GM04503 (cell line): ENCODE measurements at places on chromosomes 5 and 9.

DNA sequence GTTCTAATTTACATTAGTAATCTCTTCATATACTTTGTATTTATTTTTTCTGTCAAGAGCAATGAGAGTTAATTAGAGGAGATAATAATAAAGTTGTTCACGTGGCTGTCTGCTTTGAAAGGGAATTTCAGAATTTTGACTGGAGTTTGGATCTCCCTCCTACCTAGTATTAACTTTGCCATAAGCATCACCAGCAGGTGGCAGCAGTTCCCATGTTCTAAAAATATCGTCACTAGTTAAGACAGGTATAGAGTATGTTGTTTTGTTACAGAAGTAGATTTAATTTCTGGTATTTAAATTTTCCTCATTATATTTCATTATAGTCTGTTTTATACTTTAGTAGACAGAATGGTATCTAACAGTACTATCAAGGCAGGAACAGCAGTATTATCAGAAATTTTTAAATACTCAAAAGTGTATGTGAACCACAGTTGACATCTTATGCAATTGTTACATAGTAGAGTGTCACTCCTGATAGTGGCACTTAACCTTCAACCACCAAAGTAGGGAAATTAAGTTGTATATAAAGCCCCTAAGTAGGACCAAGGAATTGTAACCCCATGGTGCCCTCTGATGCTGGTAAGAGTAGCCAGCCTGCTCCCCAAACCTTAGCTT lies 20.4 kb downstream of the GNPDA1 start:
- DNase-seq: no peak

- peak; percentile 36 for DNase-seq
These were observed 365.7 kb downstream of the SPATA31D1 start for GRCh38 chr9:82354279-82354659.

GRCh38 chr5:81389025-81389424 lies 4.9 kb downstream of the ACOT12 start:
- no peak for DNase-seq

GRCh38 chr5:167261309-167262100 lies 1029.9 kb upstream of the WWC1 start:
- no peak for DNase-seq

GRCh38 chr9:128118472-128118857 lies 9.1 kb downstream of the PTGES2 start:
- no peak for DNase-seq

GRCh38 chr9:114374936-114375335 lies 12.8 kb downstream of the AKNA start:
- no peak for DNase-seq

DNA sequence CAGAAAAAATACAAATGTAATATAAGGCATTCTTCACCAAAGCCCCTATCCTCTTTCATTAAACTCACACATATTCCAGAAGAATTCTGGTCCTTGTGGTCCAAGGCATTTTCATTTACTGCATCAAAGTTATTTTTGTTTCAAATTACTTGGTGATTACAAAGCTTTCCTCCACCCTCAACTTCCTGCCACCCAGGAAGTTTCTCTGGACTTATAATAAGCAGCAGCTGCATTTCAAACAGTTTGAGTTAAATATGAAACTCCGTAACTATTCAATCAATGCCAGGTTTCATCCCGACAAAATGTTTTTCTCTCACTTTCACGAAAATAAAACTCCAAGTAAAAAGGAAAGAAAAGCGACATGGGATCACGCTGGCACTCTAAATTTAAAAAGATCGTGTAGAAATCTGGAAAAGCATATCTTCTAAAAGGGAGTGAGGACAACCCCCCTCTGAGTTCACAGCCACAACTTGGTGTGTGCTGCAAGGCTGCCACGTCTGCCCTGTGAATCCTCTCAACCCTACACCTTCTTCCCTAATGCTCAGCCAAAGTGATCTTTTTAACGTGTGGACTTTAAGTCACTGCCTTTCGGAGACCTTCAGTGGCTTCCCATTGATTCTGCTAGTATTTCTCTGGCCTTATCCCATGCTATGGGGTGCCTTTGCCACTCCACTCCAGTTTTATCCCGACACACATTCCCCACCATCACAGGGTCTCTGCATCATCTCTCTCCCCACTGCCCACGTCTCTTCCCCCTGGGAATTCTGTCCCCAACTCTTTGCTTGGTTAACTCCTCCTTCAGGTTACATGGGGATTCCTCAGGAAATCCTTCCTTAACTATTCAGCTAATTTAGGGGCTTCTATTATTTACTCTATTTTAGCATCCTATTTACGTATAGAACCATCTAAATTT lies 91.1 kb upstream of the CER1 start:
- no peak for DNase-seq

DNA sequence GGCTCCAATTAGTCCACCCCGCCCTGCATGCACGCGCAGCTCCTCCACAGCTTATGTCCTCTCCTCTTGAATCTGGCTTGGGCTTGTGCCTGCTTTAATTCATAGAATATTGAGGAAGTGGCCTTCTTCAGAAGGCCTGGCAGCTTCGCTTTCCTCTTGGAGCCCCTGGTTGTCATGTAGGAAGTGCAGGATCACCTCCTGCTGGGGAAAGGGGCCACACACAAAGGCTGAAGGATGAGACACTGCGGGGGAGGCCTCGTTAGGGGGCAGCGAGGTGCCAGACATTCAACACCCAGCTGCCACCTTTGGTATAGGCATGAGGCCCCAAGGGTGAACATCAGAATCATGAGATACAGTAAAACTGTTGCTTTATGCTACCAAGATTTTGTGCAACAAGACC lies 2.7 kb upstream of the CNOT6 start:
- DNase-seq: no peak

- no peak for DNase-seq
These were observed 1.6 kb downstream of the ANXA6 start for GRCh38 chr5:151155775-151156506.

GRCh38 chr5:14212838-14213237 lies 69.7 kb downstream of the TRIO start:
- no peak for DNase-seq

DNA sequence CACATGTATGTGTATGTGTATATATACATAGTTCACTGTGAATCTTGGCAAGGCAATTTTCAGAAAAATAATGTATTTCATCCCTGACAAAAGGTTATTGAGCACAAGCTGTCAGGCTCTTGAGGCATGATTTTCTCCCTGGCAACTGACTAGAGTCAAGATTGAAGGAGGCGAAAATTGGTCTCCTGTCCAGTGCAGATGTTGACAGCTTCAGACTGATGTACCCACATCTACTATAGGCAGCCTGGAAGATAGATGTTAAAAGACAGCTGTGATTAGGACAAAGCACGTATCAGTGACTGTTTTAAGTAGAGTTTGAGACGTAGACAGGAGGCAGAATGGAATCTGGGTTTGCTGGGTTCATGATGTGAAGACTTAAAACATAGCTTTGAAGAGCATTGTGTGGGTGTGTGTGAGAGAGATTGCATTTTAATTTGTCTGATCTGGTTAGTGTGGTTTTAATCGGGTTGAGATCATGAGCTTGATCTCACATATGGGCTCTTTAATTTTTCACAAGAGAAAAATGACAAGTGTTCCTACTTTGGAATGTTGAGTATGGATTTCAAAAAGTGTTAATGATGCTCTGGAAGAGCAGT lies 39.1 kb downstream of the CTNNA1 start:
- no peak for DNase-seq

DNA sequence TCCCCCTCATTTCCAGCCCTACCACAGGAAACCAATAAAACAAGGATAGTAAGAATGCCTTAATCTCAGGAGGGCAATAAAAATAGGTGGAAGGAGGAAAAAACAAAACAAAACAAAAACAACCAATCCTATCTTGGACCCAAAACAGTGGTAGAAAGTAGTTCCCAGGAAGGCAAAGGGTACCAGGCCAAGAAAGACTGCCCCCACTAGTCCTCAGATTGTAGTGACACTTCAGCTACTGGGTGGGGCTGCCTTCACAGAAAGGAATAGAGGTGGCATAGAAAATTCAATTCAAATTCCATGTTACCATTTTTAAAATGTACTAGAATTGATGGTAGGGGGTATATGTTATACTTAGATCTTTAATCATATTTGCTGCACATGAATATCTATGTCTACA lies 59.3 kb downstream of the DPYSL3 start:
- no peak for DNase-seq

DNA sequence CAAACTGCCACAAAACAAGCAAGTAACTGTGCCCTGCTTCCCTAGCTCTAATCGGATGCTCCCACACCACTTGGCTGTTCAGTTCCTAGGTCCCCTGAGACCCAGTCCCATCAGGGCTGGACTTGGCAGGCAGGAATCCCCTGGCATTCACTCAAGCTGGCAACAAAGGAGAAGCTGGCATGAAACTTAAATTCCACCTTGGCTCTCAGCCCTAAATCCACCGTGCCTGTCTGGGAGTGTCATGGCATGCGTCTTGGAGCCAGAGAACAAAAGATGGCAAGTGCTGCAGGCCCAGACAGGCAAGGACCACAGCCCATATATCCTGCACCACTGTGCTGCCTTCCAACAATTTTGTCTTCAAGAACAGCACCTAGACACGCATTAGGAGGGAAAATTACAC lies 38.2 kb downstream of the ETF1 start:
- DNase-seq: no peak

DNA sequence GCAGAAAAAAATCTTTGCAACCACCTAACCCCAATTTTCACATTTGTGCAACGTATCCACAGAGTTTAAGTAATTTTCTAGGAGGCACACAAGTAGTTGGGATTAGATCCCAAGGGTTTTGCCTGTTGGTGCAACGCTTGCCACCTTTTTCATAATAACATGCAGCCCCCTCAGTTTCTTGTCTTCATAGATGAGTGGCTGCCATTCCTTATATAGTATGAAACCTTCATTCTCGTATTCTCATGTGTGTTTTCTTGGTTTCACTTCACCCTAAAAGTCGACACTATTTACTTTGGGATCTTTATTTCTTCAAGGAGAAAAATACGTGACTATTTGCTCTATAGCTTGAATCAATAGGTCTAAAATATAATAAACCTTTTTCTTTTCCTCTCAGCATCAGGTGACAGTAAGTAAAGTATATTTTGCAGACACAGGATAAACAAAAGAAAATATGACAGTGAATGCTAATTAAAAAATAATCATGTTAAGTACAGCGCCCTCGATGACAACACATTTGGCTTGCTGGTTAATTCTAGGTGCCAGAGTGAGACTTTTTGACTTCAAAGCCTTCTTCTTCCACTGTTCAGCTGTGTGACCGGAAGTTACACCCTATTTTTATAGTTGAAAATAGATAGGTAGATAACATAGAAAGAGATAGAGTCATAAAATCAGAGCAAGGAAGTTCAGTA lies 342.8 kb upstream of the CCNG1 start:
- no peak for DNase-seq

GRCh38 chr5:127757576-127757975 lies 54.4 kb downstream of the CCDC192 start:
- DNase-seq: peak; percentile 20

GRCh38 chr5:93587597-93588351 lies 4.8 kb downstream of the NR2F1 start:
- no peak for DNase-seq

GRCh38 chr5:40220260-40220659 lies 459.5 kb upstream of the PTGER4 start:
- DNase-seq: no peak

- DNase-seq: peak; percentile 80
These were observed 106.4 kb upstream of the ELL2 start for GRCh38 chr5:96067894-96068614.

DNA sequence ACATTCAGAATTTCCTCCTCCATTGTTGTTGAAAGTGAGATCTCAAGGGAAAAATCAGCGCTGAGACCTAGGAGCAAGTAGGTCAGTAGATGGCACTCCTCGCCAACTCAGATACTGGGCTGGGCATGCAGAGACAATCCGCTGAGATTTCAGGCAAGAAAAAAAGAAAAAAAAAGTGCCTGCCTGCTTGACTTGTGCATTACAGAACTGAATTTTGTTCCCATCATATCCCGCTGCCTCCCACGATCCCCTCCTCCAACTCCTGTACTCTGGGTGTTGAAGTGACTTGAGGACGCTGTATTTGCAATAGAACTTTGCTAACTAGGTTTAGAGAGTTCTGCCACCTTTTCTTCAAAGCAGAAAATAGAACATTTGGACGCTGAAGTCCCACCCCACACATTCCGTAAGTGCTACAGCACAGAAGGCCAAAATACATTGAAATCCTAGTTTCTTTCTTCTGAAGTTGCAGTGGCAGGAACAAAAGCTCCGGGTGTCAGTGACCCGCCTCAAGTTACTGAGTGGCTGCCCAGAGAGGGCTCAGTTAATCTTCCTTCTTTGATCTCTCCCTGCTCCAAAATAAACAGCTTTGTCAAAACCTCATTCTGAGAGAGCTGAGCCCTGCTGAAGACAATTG lies 265.8 kb downstream of the MLLT3 start:
- DNase-seq: peak; percentile 43

DNA sequence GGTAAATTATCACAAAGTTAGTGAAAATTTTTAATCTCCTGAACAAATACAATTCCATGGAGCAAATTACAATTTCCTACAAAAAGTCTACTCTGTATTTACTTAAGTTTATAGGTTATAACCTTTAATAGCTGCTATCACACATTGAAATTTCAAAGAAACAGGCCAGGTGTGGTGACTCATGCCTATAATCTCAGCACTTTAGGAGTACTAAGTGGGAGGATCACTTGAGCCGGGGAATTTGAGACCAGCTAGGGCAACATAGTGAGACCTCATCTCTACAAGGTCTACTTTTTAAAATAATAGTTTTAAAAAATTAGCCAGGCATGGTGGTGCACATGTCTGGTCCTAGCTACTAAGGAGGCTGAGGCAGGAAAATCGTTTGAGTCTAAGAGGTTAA lies 50.3 kb downstream of the HINT1 start:
- DNase-seq: no peak

GRCh38 chr5:111641533-111642233 lies 115.3 kb downstream of the NREP start:
- peak; percentile 87 for DNase-seq

DNA sequence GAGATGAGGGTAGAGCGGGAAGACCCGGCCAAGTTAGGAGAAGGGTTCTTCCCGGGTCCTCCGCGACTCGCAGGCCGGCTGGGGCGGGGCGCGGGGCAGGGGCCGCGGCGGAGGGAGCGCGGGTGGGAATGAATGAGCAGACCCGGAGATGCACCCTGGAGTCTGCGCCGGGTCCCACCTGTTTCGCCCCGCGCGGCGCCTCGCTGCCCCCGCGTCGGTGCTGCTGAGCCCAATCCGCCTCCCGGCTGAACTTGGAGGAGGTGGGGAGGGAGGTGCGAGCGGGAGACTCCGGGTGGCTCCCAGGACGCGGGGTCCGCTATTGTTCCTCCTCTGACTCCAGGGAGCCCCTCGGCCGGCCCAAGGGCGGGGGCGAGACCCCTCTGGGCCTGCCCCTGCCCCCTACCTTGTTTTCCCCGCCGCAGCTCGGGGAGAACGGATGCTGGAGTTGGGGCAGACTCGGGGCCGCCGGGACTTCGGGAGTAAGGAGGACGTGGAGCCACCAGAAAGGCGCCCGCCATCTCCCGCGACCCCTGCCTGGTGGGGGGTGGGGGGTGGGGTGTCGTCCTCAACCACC lies 659 bp downstream of the RAI14 start:
- DNase-seq: no peak

DNA sequence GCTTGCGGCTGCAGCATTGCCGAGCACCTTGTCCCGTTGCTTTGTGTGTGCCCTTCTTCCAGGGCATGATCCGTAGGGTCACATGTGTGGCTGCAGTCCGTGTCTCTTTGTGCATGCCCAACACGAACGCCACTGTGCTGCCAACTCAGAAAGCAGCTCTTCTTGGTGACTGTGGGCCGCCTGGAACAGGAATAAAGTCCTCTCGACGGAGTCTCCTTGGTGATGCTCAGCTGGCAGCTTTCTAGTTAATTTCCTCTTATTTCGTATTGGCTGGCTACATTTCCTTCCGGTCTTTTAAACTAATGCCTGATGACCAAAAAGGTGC lies 5.8 kb downstream of the EXOC3 start:
- DNase-seq: no peak
